ENCODE measurements at places on chromosomes 7 and 10.
A peak's percentile ranks its signal among the peaks of the same experiment; 100 is the strongest.

DNA sequence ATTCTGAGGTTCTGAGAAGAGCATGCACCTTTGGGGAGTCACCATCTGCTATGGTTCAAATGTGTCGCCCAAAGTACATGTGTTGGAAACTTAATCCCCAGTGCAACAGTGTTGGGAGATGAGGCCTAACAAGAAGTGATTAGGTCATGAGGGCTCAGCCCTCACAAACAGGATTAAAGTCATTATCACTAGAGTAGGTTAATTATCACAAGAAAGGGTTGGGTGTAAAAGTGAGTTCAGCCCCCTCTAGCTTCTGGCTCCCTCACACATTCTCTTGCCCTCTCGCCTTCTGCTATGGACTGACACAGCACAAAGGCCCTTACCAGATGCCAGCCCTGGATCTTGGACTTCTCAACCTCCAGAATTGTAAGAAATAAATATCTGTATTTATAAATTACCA lies 100.3 kb upstream of the C10orf90 start:
- no peak for DNase-seq

- DNase-seq = no peak
These were observed 434.6 kb downstream of the PAXIP1 start for GRCh38 chr7:154568346-154568745.

- DNase-seq = no peak
These were observed 301.8 kb upstream of the ZWINT start for GRCh38 chr10:56662765-56663447.

- DNase-seq = no peak
These were observed 65.1 kb upstream of the HPS1 start for GRCh38 chr10:98511876-98512275.

DNA sequence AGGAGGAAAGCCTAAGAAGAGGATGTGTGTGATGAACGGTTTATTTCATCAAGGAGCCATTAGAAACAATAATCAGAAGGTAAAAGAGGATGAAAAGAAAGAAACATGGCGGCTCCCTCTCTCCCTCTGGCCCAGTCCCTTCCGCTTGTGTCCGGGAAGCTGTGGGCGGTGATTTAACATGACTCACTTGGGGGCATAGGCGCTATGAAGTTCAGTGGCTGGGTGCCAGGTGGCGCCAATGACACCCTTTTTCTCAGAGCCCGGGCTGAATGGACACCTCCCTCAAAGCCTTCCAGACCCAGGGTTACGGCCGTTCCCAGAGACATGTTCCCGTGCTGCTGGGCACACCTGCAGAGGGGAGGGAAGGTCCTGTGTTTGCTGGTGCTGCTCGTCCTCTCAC lies 244.0 kb downstream of the SKAP2 start:
- no peak for DNase-seq

- DNase-seq = no peak
These were observed 93.0 kb upstream of the SLC25A13 start for GRCh38 chr7:96414931-96415292.

- DNase-seq = no peak
These were observed 35.2 kb upstream of the FZD1 start for GRCh38 chr7:91228927-91229558.

GRCh38 chr10:22620140-22620857 lies 94.1 kb downstream of the PIP4K2A start:
- DNase-seq = peak; percentile 86

DNA sequence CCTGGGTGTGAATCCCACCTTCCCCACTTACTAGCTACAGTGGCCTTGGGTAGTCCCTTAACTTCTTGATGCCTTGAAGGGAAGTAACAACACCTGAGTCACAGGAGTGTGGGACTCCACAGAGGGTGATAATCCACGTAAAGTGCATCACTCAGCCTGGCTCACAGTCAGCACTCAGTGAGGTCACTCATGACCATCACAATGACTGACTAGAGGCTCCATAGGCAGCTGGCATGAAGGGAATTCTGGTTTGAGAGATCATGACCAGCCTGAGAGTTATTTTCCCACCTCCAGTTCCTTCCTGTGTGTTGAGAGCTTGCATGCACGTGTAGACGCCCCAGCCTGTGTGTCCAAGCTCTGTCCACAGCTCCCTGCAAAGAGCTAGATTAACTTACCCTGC lies 34.8 kb downstream of the NEUROG3 start:
- no peak for DNase-seq

DNA sequence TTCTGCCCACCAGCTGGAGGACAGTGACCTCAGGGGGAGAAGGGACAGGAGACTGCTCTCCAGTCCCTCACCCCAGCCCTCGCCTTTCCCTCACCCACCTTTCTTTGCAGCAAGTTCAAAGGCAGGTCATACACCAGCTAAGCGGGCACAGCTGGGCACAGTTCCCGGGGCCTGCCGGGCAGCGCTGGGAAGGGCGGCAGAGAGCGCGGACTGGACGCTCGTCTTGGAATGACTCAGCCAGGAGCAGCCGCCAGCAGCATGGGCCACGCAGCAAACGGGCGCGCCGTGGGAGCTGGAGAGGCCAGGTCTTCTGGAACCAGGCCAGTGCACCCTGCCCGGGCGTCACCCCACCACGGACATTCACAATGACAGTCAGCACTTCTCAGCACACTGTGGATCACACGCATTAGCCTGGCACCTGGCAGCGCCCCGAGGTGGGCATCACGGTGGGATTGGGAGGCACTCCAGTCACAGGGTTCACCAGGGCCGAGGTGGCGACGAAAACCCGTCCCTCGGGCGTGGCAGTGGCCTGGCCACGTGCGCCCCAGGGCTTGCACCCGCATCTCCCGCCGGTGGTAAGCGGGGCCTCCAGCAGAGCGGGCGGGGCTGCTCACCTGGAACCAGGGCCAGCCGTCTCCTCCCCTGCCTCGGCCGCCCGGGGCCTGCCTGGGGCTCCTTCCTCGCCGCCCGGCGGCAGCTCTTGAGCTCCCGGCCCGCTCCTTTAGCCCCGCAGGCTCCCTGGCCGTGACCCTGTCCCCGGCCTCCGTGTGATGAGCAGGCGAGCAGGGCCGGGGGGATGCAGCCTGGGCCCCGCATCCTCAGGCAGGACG lies 29.0 kb upstream of the WDFY4 start:
- peak; percentile 89 for DNase-seq

DNA sequence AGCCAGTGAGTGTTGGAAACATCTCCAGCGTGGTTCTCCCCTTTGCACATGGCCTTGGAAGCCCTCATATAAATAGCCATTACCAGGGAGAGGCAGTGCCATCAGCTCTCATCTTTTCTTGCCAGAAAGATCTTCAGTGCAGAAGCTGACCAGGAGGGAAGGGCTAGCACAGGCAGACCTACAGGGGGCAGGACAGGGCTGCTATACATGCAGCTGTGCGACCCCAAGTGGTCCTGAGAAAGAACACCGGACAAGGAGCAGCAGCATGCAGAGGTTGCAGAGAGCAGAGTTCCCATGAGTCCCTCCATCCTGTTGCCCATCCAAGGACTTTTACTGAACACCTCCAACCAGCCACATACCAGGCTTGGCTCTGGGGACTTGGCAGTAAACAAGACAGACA lies 17.1 kb downstream of the GRID1 start:
- DNase-seq = no peak

DNA sequence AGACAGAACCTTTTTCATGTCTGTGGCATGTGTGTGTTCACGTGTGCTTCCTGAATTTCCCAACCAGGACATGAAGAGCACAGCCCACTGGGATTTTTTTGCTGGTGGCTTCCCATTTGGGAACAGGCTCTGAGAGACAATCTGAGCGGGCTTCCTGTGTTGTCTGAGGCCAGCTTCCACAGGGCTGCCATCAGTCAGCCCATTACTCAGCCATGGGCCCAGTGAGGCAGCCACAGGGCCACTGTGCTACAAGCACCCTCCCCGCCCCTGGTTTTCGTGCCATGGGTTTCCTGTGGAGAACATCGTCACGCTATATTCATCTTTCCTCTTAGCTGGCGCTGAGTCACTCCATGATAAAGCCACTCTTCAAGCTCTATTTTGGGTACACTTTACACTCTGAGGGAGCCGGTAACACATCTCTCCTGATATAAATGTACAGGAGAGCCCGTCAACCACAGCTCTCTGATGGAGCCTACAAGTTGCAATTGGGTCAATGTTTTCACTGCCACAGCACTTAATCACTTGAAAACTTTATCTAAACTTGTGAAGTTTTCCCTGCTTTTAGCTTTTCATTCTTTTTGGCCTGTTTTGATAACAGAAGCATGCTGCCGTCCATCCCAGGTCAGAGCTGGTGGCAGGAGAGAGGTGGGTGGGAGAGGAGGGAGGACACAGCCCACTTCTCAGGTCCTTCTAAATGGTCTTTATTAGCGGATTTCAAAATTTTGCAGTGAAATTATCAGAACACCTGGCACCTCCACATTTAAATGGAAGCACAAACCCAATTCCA lies 96.9 kb downstream of the HIPK2 start:
- peak; percentile 86 for DNase-seq

Measured in Right ventricle myocardium inferior (tissue), 1 donor.